ENCODE measurements at places on chromosomes 12 and 14.
A peak's percentile ranks its signal among the peaks of the same experiment; 100 is the strongest.

DNA sequence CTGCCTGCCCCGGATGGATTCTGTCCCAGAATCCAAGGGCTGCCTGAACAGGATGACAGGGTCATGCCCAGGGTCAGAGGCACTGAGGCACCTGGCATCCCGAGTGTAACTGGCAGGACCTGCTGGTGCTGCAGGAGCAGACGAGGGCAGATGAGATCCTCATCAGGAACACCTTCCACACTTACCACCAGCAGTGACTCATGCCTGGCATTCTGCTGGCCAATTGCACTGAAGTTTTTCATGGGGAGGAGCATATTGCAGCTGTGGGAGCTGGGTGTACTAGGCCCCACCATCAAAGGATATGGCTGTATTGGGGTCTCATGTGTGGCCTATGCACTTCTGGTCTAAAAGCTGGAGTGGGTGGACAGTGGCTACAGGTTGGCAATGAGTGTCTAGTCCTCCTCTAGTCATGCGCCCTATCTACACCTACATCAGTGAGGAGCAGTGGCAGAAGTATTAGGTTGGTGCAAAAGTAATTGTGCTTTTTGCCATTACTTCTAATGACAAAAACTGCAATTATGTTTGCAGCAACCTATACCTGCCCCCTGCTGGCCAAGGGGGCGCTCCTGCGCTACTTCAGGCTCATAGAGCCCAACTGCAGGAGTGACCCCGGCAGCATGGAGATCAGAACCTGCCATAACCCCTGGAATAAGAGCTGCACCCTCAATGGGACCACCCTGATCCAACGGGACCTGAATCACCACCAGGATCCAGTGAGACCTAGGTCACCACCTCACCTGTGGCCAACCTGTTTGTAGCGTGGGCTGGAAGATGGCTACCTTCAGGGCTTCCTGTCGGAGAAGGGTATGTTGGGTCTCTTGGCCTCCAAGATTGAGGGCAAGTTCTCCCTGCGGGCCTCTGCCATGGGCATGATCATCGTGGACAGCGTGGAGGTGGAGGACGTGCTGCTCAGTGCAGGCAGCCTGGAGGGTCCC is 8.0 kb upstream of the C12orf42 start:
- no peak for DNase-seq

GRCh38 chr12:93706824-93707223 is 29.6 kb downstream of the CRADD start:
- DNase-seq = no peak

DNA sequence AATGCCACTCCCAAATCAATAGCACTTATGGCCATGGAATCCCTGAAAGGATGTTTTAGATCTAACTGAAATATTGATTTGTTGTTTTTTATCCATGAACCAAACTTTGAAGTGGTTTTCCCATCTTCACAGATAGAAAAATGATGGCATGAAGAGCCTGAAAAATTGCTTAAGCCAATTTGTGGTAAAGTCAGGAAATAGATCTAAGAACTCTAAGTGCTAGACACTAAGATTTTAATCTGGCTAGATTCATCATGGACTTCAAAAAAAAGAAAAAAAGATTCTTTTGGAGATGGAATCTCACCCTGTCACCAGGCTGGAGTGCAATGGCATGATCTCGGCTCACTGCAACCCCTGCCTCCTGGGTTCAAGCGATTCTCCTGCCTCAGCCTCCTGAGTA is 45.0 kb upstream of the STRN3 start:
- no peak for DNase-seq

DNA sequence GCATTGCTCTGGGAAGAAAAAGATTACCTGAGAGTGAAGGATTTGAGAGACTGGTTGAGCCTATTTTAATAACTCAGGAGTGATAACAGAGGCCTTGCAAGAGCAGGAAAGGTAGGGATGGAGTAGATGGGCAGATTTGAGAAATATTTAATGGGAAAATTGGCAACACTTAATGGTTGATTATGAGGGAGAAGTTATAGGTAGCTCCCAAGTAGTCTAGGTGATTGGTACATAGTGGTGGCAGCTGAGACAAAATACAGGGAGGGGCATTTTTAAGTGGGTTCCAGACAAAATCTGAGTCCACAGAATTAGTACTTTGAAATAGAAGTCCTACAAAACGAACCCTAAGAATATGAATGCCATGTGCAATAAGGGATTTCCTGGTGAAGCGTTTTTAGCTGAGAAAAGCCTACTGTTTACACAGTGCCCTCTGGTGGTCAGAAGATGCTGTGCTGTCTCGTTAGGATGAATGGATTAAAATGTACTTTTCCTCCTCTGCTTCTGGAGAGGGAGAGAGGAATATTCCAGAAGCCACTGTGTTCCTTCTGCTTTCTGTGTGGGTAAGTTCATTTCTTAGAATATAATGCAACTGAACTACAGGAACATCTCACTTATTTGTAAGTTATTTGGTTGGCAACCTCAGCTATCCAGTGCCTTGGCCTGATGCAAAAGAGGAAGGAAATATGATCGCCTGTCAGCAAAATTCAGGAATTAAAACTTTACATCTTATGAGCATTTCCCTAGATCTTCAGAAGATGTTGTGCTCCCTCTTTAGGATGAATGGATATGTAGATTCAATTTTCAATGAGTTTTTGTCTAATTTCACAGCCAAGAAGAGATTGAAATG is 6.5 kb downstream of the ZBTB1 start:
- DNase-seq = peak; percentile 78

GRCh38 chr12:131000000-131000486 is 46.3 kb downstream of the ADGRD1 start:
- DNase-seq = peak; percentile 45

GRCh38 chr14:52077256-52077979 is 8.6 kb upstream of the NID2 start:
- no peak for DNase-seq

Data from hematopoietic multipotent progenitor cell treated with erythropoietin and hydrocortisone succinate and interleukin-3 and kit ligand, for 17 days (in vitro differentiated cells).